ENCODE measurements at places on chromosomes 7 and 10.
A peak's percentile ranks its signal among the peaks of the same experiment; 100 is the strongest.

GRCh38 chr7:16708980-16709379, 44.6 kb upstream of the TSPAN13 start:
- peak; percentile 21 for DNase-seq

- DNase-seq: no peak
Measured at GRCh38 chr10:100348389-100348927, 1.4 kb downstream of the SCD start.

DNA sequence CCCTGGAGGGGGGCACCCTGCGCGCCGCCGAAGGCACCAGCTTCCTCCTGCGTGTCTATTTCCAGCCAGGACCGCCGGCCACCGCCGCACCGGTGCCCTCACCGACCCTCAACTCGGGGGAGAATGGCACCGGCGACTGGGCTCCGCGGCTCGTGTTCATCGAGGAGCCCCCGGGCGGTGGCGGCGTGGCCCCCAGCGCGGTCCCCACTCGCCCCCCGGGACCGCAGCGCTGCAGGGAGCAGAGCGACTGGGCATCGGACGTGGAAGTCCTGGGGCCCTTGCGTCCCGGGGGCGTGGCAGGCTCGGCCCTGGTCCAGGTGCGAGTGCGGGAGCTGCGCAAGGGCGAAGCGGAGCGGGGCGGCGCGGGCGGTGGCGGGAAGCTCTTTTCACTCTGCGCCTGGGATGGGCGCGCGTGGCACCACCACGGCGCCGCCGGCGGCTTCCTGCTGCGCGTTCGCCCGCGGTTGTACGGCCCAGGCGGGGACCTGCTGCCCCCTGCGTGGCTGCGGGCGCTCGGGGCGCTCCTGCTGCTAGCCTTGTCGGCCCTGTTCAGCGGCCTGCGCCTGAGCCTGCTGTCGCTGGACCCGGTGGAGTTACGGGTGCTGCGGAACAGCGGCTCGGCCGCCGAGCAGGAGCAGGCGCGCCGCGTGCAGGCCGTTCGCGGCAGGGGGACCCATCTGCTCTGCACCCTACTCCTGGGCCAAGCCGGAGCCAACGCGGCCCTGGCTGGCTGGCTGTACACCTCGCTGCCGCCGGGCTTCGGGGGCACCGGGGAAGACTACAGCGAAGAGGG, 594 bp downstream of the CNNM1 start:
- DNase-seq: peak; percentile 52

DNA sequence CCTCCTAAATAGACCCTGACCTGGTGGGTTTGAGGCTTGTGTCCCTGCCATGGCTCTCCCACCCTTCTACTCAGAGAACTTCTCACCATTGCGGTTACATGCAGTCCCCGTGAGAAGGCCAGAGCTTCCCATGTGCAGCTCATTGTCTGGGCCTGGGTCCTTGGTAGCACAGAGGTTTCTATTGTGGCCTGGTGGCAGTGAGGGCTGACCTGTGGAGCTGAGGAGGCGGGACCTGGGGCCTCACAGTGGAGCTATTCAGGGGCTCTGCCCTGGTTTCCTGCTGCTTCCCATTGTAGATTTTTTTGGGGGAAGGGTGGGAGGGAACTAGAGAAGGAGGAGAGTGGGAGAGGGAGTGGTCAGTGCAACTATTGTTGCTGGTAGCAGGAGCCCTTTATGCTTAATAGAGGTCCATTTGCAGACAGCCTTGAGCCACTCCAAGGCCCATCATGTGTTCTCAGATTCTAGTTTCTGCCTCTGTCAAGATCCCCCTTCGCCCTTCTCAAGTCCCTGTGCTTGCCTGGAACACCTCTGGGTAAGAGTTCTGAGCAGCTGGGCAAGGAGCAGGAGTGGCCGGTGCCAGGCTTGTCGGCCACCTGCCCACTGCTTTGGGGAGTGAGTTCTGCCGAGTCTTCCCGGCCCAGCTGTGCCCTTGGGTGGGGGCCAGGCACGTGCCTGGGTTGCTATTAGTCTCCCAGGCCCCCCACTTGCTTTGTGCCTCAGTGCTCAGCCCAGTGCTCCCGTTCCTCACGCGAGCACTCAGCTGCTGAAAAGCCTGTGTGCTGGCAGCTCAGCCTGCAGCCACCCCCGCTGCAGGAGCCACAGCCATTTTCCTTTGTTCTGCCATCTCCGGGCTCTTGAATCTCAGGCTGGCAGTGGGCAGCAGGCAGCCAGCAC, 10.7 kb downstream of the TSPAN14 start:
- DNase-seq: no peak

DNA sequence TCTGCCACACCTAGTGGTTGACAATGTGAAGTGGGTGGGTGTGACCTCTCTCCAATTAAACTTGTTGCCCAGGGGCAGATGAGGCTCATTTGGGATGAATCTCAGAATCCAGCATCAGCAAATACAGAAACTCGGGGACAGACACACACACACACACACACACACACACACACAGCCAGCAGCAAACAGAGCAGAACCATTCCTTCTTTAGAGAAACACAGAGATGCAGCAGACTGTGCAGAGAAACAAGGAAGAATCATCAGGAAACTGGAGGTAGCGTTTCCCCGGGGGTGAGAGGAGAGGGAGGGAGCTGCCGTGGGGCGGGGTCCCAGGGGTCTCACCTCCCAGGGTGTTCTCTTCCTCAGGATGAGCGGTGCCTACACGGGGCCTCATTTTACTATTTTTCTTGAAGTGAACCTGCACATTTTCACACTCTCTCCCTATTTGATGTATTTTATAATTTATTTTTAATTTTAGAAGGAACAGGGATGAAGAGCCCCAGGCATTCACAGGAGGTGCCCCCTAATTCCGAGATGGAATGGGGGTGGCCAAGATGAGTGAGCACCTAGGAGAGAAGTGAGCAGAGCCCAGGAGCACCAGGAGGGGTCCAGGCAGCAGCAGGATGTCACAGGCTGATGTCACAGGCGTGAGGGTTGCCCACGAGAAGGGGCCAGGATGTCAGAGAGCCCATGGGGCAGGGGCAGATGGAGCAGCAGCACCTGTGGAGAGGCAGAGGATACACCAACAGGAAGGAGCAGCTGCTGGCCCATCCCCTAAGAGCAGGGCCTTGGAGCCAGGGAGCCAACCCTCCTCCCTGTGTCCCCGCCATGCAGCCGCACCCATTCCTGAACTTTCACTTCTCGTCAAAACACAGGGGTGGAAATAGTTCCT, 85.3 kb upstream of the PPP2R2D start:
- DNase-seq: no peak

DNA sequence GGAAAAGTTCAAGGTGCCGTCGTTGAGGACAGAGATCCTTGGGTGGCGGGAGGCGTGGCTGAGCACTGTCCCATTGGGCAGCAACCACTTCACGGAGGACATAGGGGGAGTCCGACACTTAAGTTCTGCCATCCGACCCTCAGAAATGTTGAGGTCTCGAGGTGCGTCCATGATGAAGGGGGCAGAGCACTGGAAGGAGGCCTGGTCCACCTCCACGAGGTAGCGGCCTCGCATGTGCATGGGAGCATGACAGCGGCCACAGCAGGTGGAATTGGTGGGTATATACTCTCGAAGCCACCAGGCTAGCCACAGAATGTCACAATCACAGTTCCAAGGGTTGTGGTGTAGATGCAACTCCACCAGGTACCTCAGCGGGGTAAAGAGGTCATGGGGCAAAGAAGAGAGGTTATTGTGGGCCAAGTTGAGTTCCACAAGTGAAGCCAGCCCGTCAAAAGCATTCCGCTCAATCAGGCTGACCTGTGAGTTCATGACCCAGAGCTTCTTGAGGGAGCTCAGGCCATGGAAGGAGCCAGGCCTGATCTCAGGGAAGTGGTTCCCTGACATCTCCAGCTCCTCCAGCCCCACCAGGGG, 1.7 kb downstream of the LRRC4 start:
- DNase-seq: no peak

GRCh38 chr7:20474249-20474648, 141.2 kb upstream of the ABCB5 start:
- DNase-seq: no peak

DNA sequence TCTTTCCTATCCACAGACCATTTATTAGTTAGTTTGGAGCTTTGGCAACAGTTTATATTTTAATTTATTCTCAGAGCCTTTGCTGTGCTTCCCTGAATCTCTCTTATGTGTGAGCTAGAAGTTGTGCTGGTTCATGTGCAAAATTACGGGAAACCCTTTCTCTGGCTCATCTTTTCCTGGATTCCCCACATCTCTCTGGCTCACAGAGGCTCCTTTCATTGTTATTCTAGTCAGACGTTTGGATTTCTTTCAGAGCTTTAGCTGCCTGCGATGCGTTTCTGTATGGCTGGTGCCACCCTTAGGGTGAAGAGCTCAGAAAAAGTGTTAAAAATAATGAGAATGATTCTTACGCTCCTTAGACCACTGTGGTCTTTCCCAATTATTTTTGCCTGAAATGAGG, 53.3 kb downstream of the TPST1 start:
- DNase-seq: no peak

DNA sequence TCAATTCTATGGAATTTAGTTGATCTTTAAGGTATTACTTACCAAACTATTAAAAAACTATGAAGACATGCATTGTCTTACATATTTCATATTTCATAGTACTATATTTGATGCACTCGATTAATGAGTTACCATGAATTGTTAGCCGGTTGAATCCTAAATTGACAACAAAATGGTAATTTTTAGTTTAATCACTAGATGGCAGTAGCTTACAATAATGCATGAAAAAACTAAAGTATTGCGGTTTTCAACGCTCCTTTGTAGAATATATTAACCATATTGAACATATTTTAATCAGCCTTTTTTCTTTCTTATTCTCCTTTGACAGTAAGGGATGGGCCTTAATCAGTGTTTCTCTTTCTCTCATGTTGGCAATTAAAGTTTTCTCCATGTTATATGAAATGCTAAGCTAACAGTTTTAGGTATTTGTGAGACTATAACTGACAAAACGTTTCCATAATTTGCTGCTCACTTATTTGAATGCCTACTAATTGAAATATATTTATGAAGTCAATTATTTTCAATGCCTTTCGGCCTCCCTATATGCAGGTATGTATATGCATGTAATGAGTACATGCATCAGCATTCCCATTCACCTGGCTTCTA, 48.5 kb upstream of the ARL4A start:
- DNase-seq: peak; percentile 34

DNA sequence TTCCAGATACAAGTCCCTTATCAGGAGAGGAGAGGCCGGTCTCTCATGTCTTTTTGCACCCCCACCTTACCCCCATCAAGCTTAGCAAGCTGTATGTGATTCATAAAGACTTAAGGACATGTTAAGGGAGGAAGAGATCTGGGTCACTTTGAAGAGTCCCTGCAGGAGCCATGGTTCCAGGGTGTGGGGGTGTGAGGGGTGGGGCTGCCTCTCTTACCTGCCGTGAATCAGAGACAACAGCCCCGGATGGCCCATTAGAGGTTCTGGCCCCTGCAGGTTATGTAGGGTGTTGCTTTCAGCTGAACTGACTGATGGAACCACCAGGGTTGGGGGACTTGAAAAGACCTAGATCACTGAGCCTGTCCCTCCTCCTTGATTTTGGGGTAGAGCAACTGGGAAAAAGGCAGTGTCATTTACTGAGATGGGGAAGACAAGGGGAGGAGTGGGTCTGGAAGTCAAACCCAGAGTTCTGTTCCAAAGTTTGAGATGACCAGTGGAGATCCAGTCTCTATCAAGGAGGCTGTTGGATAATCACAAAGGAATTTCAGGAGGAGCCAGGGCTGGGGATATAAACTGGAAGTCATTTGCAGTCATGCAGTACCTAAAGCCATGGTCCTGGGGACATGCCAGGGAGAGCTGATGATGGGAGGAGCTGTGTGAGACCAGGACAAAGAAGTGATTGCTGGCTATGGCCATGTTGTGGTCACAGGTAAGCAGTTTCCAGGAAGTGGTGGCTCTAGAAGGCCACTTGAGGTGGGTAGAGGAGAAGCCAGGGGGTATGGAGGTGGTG, 23.1 kb downstream of the ADAMTS14 start:
- DNase-seq: no peak

DNA sequence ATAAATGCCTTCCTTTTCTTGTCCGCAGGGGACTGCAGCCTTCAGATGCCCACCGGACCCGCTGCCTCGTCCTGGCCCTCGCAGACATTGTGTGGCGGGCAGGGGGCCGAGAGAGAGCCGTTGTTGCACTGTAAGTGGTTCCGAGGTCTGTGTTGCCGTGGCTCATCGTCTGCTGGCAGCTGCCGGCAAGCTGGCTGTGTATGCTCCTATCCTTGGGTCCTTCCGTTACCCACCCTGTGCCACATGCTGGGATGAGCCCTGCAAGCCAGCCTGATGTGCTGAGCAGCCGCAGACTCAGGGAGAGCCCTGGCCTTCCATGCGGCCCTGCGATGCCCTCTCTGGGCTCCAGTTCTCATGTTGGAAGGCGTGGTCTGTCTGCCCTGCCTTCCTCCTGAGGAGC, 61.2 kb upstream of the AQP1 start:
- no peak for DNase-seq

DNA sequence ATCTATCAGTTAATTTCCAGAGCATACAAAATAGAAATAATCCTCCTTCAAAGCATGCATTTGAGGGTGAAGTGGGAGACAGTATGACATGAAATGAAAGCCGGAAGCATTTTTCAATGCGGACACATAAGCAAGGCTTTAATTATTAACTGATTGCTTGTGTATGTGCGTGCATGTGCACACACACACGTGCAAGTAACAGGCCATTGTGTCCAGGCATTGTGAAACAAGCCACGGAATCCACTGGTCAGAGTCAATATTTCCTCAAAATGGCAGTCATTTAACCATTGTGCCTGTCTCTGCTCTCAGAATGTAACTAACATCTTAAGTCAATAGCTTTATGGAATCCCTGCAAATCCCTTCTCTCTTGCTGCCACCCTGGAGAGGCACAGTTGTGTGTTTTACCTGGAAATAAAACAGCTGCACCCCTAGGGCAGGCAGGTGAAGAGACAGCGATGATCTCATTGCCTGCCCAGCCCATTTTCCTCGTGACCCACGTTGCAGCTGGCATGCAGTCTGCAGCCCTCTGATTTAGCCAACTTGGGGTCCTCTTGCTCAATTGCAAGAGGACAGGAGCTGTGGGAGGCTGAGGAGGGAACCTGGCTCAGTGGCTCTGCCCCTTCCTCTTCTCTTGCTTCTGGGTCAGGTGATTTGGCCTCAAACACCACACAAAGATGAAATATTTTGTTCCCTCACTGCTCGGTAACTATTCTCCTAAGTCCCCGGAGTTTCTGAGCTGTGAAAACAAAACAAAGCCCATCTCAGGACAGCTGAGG, 500.9 kb upstream of the ZMIZ1 start:
- DNase-seq: peak; percentile 33

Data from hepatocyte (in vitro differentiated cells).